CD4-positive, alpha-beta T cell treated with Interleukin-4 for 1 hour (primary cell): ENCODE measurements at places on chromosomes 7 and 10.

DNA sequence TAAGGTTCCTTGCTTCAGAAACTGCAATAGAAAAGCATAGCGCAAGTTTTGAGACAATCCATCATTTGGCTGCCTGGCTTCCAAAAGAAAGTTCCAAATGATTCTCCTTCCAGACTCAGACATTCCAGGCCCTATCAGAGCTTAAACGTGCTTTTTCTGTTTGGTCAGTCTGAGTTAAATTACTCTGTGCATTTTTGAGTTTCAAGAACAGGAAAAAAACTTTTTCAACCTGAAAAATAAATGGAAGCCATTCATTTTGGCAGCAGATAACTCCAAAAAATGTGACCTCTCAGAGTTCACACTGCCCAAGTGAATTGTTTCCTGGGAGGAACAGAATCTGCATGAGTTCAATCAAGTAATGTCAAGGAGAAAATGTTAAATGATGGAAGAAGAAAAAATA lies 354.2 kb downstream of the CXCL12 start:
- no peak for DNase-seq

DNA sequence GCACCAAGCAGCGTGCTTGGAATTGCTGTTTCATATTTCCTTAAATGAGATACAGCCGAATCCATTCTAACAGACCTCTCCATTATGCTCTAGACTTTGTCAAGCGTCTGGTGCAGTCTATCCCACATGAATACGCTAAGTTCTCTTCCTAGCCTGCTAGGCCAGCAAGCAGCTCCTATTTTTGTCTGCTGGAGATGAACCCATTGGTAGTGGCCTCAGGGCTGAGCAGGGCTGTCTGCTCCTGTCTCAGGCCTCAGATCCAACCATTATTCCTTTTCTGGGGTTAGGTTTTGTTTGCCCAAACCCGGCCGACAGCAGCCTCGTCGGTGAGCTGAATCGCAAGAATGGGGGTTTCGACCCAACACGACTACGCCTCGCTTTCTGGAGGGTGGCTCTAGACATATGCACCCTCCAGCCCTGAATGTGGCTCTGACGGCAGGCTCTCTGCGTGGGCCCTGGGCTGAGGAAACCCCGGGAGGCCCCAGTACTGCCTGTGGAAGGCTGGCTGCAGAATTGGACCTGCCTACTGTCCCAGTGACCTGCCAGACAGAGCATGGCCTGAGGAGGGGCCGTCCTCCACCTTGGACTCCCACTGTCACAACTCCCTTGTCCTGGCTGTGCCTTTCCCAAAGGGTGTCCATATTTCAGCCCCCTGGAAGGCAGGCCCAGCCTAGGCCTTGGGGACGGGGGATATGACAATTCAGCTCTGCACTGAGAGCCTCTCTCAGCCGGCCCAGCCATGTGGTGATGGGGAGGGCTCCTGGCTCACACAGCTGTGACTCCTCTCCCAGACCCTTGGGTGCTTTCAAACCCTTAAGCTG lies 267.9 kb upstream of the TCERG1L start:
- no peak for DNase-seq

GRCh38 chr7:27031289-27032172 lies 64.3 kb downstream of the HOXA1 start:
- DNase-seq: no peak

GRCh38 chr10:94992811-94993210 lies 54.4 kb downstream of the CYP2C9 start:
- no peak for DNase-seq

DNA sequence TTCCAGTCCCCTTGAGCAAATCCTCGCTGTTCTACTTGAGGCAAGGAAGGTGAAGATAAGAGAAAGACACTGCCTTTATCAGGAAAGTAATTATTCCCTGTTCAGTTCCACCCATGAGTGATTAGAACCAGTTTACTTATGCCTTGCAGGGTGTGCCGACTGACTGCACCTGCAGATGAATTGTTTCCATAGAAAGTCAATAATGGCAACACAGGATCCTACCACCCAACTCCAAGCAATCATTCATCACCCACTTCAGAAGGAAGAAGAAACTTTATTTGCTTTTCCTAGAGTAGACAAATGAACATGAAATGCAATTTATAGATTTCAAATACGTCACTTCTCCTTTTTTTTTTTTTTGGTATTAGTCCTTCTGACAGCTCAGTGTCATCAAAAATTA lies 383.9 kb downstream of the SORCS1 start:
- no peak for DNase-seq

GRCh38 chr10:113733635-113734034 lies 17.8 kb upstream of the PLEKHS1 start:
- DNase-seq: no peak

DNA sequence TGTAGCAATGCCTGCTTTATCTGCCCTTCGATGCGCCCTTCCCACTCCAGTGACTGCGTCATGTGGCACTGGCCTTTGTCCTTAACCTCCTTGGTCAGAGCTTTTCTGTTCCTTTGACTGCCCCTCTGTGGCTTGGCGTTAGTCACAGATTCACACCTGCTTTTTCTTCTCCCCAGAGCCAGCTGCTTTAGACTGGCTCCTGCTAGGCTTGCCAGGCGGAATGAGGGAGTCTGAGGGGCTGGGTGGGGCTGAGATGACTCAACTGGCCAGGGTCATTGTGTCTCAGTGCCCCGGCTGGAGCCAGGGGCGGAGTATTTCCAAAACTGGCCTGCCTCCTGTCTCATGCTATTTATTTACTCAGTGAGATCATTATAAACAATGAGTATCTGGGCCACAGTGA lies 194.1 kb downstream of the EMX2 start:
- no peak for DNase-seq

DNA sequence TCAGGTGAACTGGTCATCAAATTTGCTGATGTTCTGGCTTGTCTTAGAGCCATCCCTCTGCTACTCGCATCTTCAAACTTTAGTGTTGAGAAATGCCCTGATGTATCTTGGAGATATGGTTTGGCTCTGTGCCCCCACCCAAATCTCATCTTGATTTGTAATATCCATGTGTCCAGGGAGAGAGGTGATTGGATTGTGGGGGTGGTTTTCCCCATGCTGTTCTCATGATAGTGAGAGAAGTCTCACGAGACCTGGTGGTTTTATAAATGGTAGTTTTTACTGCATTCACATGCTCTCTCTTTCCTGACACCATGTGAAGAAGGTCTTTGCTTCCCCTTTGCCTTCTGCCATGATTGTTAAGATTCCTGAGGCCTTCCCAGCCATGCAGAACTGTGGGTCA lies 74.0 kb upstream of the AFAP1L2 start:
- DNase-seq: no peak

- DNase-seq: no peak
Measured at GRCh38 chr7:43873300-43873699, 4.0 kb upstream of the MRPS24 start.

DNA sequence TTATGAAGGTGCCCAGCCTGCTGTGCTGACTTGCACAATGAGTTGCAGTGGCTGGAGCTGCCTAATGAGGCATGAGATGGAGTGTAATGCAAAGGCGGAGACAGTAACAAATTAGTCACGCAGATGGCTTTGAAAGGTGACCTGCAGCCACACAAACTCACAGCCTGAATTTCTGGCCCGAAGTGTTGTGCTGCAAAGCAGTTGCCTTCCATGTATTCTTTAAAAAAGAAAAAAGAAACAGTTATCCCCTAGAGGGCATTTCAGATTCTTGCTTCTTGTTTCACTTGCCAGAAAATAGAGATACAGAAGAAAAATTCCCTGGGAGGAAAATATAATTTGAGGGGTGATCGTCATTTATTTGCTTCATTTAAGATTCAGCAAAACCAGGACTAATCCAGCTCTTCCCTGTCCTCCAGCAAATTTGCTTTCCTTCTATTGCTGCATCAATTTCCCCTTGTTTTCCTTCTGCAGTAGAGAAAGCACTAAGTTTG lies 239.9 kb downstream of the ADRA2A start:
- DNase-seq: no peak

GRCh38 chr10:6423004-6423403 lies 157.1 kb downstream of the PRKCQ start:
- no peak for DNase-seq

DNA sequence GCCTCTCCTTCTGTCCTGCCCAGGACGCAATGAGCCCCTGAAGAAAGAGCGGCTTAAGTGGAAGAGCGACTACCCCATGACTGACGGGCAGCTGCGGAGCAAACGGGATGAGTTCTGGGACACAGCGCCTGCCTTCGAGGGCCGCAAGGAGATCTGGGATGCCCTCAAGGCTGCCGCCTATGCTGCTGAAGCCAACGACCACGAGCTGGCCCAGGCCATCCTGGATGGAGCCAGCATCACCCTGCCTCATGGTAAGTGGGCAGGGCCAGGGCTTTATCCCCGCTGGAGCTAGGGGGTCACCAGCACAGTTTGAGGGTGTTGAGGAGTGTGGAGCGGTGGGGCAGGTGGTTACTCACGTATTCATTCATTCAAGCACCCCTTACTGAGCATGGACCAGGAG lies 4.7 kb upstream of the ANKRD2 start:
- no peak for DNase-seq

DNA sequence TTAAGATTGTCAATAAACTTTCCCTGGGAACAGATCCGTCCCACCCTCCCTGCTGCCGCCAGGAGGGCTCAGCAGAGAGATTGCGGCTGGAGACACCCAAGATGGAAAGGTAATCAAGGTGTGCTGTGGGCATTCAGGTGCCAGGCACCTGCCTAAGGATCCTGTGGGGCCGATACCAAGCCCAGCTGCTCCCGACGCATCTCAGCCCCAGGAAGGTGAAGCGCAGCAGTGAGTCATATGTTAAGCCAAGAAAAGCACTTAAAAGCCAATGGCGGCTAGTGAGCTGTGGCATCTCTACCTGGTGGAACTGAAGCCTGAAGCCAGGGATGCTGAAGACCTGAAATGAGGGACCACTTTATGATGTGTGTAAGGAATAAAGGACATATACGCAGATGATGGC lies 6.1 kb downstream of the WDR86 start:
- no peak for DNase-seq
